Dermis blood vessel endothelial cell (primary cell): ENCODE measurements at places on chromosomes 1 and 21.

GRCh38 chr1:31445951-31446350 is 32.9 kb downstream of the SERINC2 start:
- no peak for DNase-seq

GRCh38 chr1:1442069-1442770 is 6.7 kb downstream of the VWA1 start:
- no peak for DNase-seq

GRCh38 chr1:81664341-81664740 is 136.4 kb upstream of the ADGRL2 start:
- no peak for DNase-seq

DNA sequence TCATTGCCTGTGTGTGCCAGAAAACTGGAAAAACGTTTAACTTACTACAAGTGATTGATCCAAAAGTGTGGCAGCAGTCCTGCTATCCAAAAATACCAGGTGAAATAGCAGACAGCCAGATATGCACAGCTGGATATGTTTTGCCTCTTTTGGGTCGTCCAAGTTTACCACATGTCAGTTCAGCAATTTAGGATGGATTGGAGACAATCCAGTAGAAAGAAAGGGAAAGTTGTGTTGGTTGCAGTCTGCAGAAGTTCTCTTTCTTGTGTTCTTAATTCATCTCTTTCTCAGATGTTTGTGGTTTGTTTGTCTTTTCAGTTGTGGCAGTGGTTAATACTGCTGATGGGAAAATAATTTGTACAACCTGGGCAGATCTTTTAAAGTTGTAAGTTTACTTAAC is 645.0 kb downstream of the PTPRC start:
- DNase-seq: no peak

GRCh38 chr1:94603663-94604062 is 62.1 kb upstream of the F3 start:
- DNase-seq: no peak

- DNase-seq: no peak
These were observed 388.5 kb downstream of the OMA1 start for GRCh38 chr1:58158016-58158415.

- peak; percentile 23 for DNase-seq
These were observed 50.9 kb downstream of the DHX9 start for GRCh38 chr1:182889997-182890396.

GRCh38 chr1:20486457-20487235 is 636 bp upstream of the CAMK2N1 start:
- DNase-seq: peak; percentile 40

- no peak for DNase-seq
These were observed 465 bp upstream of the CFHR3 start for GRCh38 chr1:196774175-196774574.

- DNase-seq: peak; percentile 46
These were observed 27.9 kb downstream of the EPHB2 start for GRCh38 chr1:22738522-22738921.

DNA sequence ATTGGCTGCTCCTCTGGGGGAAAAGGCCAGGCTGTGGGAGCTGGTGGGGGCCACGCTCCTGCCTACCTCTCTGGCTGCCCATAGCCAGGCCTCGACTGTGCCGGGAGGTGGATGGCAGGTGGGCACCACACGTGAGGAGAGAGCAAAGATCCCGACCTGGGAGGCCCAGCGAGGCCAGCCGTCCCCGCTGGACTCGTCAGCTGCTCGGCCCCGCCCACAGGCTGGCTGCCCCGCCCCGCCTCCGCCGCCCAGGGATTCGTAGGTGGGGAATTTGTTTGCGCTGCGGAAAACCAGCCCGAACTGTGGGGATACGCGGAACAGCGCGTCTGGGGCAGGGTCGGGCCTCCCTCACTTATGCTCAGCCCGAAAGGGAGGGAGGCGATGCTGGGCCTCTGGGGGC is 31.7 kb downstream of the TP73 start:
- DNase-seq: peak; percentile 40

DNA sequence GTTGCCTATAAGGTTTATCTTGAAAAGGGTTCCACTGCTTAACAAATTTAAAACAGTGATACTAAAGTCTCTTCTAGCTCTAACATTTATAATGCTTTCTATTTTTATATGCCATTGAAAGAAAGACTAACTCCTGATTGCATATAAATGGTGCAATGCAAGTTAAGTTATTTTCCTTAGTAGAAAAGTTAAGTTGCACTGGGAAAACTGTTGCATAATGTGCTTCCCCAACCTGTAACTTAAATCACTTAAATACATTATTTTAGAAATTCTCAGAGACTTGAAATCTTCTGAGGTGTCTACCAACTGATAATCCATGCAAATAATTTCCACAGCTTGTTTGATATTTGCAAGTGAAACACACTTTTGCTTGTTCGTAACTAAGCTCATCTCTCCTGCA is 175.0 kb upstream of the HMCN1 start:
- DNase-seq: no peak

DNA sequence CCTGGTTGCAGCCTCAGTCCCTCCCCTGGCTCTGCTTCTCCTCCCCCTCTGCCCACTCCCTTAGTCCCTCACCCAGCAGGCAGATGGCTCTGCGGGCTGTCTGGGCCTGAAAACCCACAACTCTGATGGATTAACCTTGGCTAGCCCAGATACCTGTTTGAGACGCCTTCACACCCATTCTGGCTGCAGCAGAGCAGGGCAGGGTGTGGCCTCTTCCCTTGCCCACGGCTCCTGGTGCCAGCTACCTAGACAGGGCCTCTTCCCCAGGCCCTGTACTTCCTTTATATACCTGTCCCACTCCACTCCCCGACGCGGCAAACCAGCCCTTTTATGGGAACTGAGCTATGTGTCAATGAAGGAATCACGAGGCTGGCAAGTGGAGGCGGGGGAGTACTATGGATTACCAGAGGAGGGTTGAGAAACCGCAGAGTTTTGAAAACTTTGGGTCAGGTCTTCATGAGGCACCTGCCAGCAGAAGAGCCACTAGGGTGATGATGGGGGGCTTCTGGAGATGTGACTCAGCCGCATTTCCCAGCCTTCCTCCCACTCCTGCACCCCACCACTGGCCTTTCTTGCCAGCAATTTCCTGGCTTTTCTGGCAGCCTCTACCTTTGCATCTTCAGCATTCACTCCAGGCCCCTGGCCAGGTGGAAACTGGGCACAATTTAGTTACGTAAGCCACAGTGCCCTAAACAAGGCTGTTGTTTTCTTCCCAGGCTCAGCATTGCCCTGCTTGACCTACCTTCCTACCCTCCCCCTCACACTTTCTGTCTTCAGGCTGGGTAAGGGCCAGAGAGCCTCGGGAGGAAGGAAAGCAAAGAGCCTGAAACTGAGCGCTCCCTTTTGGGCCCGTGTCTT is at the start of gene CHI3L1:
CHI3L1 (minus strand) TSS at position 259 of the 858 bp plus-strand sequence; CDS start at position 178, 81 bp downstream.
- DNase-seq: peak; percentile 4

GRCh38 chr1:152442301-152442700 is 28.2 kb upstream of the CRNN start:
- DNase-seq: no peak

DNA sequence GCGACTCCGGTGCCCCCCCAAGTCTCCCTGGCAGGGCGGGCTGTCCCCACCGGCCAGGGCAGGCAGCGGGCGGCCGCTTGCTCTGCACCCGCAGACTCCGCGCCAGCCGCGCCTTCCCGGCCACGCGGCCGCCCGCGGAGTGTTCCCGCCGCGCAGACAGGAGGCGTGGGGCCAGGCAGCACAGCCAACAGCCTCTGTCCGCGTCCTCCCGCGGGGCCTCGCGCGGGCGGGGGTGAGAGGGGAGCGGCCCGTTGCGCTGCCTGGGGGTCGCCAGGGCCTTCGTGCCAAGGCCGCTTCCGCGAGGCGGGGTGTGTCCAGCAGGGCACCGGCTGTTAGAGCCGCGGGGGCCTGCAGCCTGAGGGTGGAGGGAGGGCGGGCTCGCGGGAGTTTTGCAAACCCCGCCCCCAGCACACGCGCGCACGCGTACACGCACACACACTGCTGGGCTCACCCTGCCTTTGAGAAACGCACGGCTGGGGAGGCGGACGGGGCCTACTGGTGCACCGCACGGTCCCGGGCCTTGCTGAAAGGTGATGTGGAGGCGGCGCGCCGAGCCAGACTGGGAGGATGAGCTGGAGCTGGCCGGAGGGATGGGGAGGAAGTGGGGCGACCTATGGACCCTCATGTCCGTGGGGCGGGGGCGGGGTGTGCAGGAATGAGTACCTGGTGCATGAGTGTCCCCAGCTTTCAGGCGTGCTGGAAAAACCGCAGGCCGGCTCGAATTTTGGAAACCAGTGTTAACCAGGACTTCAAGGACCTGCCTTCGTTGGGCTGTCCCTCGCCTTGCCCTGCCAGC is 41.5 kb downstream of the KIAA1614 start:
- peak; percentile 70 for DNase-seq

DNA sequence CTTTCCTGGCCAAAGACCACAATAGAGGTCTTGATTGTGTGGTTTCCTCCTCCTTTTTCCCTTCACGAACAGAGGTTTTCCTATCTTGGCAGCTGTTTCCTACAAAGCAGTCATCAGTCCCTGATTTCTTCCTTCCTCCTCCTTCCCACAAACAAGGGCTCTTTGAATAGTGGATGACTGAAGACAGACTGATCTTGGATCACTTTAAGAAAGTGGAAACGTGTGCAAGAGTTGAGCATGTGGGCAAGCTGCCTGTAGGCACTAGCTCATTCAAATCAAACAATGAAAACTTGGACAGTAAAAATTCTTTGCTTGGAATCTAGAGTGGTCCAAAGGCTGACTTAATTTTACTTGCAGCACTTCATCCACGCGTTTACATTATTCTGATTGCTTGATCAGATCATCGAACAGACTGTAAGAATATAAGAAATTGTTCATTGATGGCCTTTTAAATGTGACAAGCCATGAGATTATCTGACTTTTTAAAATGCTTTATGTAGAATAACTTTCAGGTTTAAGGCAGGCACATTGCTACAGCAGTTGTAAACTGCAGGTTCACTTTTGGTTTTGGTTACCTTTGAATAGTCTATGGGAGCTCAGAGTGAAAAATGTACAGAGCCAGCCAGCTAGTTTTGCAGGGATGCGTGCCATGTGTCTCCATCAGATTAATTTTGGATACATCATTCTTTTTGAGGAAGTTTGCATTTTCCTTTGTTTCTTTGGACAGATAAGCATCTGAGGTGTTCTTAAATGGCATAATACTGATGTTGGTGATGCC is 34.4 kb downstream of the ADGRL2 start:
- DNase-seq: peak; percentile 96

GRCh38 chr1:100757946-100758345 is 38.4 kb downstream of the VCAM1 start:
- DNase-seq: no peak

DNA sequence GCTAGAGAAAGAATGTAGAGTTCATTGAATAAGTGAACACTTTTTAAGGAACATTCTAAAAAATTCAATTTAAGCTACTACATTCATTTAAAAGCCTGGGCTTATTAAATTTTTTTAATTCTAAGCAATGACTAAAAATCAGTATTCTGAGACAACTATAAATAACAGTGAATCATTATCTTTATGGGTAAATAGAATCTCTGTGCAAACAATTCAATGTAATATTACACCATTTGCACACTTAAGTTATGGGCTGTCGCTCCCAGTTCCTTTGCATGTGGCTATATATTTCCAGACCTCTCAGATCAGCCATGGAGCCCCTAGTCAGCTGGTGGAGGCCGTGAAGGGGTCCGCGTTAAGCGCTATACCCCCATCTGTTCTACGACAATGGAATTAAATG is 65.1 kb downstream of the KCNK1 start:
- no peak for DNase-seq

DNA sequence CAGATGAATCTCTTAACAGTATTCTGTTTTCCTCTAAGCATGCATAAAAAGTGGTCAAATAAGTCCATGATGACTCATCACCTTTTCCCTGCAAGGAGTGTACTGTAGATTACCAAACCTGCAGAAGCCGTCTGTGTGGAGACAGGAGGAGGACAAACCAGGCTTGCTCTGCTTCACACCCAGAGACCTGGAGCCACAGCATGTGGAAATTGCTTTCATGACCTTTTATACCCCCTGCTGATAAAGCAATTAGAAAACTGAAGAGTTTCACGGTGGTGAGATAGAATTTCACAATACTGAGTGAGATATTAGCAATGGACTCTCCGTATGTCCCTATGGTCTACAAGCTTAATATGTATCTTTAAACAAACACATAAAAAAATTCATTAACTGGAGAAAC is 9.4 kb downstream of the CORT start:
- peak; percentile 68 for DNase-seq

DNA sequence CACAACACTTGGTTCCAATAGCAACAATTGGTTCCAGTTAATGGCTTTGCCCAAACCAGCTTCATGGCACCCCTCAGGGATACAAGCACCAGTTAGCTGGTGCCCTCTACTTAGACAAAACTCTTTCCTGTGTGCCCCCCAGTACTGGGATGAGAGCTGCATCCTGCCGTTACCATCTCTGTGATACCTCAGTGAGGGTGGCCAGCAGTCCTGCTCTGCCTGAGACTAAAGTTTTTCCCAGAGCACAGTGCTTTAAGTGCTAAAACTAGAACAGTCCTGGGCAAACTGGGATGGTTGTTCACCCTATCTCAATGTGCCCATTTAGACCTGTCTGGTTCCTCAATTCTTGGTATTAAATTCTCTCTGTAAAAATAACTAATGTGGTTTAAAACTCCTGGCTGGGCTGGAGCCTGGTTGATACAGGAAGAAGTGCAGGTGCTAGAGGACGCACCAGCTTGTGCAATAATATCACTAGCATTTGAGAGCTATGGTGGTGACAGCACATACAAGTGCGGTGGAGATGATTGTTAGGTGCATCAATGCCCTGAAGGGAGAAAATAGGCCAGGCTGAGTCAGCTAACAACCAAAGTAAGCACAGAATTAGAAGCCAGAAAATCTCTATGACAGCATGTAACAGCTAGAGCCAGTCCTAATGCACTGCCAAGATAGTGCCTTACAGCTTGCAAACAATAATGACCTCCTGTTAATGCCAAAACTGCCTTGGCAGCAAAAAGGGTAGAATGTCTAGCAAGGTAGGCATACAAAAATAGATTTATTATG is 179.8 kb upstream of the GALNT2 start:
- no peak for DNase-seq

- peak; percentile 89 for DNase-seq
These were observed 7.4 kb downstream of the SEMA4A start for GRCh38 chr1:156160743-156161171.

GRCh38 chr1:98458511-98459485 is 202.7 kb upstream of the SNX7 start:
- no peak for DNase-seq

- DNase-seq: peak; percentile 16
These were observed 25.1 kb upstream of the B3GALT2 start for GRCh38 chr1:193211539-193211938.

DNA sequence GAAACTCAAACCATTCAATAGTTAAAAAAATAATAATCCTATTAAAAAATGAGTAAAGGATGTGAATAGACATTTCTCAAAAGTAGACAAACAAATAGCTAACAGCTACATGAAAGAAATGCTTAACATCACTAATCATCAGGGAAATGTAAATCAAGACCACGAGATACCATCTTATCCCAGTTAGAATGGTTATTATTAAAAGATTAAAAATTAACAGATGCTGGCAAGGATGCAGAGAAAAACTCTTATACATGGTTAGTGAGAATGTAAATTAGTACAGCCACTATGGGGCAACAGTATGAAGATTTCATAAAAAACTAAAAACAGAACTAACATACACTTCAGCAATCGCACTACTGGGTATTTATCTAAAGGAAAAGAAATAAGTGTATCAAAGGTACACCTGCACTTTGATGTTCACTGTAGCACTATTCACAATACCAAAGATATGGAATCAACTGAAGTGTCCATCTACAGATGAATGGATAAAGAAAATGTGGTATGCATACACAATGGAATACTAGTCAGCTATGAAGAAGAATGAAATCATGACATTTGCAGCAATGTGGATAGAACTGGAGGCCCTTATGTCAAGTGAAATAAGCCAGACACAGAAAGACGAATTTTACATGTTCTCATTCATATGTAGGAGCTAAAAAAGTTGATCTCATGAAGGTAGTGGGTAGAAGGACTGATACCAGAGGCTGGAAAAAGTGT is 117.9 kb downstream of the ACBD6 start:
- no peak for DNase-seq
